ENCODE measurements at places on chromosomes 6 and 20.

DNA sequence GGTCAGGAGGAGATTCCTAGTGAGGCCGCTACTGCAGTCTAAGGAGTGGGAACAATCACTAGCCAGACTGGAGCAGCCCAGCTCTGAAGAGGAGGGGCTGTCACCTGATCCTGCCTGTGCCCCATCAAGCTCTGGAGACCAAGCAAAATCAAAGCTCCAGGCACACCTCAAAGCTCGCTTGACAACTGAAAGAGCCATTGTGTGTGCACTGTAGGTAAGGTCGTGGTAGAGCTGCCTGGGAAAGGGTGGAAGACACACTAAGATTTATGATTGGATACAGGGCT is 58.2 kb downstream of the CSE1L start:
- DNase-seq, result no peak

DNA sequence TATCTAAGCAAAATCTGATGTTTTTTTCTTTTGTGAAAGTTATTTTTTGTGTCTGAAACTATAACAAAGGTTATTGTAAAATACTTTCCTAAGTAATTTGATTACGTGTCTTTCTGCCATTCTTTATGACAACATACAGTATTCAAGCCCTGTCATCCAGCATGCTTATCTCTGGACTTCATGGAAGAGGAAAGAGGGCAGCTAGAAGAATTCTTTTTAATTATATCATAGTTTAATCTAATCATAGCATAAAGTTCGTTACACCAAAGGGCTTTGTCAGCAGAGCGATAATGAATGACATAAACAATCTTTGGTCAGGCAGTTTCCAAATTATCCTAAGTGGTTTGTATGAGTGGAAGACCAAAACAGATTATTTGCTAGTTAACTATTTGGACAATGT is 3.5 kb downstream of the ENPP3 start:
- DNase-seq, result no peak

GRCh38 chr20:25553819-25554296 is 31.5 kb downstream of the NINL start:
- no peak for DNase-seq

DNA sequence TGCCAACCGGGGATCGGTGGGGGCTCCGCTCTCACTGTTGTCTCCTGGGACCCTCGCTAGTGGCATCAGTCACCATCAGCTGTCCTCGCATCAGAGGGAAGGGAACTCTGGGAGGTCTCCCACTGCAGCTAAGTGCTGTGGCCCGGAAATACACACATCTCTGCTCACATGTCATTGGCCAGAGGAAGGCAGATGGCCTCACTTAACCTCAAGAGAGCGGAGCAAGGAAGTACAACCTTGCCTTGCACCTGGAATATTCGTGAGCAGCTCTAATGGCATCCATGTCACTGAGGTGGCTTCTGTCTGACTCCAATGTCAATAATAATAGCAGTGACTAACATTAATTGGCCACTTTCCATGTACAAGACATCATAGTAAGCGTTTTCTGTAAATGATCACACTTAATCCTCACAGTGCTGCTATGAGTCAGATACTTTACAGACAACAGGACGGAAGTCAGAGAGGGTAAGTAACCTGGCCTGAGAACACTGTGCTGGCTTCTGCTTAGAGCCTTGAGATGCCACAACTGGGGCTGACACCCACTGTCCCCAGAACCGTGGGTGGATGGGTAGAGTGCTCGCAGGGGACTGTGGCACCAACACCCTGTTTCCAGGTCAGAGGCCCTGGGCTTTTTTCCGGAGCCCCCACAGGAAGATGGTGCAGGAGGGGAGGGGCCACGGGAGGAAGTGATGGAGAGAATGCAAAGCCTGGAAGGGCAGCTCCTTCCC is 6.0 kb downstream of the LHFPL5 start:
- DNase-seq, result no peak

DNA sequence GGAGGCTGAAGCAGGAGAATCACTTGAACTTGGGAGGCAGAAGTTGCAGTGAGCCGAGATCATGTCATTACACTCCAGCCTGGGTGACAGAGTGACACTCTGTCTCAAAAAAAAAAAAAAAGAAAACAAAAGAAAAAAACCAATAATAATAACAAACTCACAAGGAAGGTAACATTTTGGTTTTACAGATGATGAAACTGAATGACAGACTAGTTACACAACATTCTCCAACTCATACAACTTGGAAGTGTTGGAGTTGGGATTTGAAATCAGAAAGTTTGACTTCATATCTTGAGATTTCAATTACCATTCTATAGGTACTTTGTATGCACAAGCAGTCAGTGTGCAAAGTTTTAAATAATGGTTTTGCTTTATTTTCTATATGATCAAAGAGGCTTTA is 10.2 kb downstream of the TPD52L1 start:
- DNase-seq, result no peak

GRCh38 chr6:62528894-62529526 is 243.0 kb upstream of the KHDRBS2 start:
- no peak for DNase-seq

DNA sequence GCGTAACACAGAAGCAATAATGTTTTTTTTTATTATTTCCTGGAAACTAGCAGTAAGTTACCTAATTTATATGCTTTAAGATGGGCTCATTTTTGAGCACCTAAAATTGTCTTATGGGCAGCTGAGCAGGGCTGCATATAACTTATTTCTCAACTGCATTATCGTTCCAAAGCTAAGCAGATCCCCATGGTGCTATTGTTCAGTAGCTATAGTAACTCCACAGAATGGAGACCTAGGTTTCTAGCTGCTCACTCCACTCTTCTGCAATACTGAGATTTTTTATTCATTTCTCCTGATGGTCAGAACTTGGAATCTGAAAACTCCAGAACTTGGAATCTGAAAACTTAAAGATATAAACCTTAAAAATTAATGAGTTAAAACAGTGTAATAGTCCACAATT is 18.7 kb downstream of the CRISP1 start:
- DNase-seq, result no peak

DNA sequence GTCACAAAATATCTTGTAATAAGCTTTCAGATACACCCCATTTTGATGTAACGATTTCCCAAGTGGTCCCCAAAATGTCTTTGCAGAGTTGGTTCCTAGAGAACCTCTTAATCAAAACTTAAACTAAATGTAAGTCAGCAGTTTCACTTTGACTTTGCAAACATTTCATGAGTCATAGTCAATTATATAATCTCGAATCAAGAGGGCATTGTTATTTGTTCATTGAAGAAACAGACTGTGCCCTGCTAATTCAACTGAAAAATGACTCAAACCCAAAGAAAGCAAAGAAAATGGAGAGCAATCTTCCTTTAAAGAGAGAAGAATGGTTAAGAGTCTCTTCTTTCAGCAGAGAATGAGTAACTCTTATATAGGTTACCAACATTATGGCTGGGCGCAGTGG is 58.3 kb downstream of the IPCEF1 start:
- DNase-seq, result no peak

DNA sequence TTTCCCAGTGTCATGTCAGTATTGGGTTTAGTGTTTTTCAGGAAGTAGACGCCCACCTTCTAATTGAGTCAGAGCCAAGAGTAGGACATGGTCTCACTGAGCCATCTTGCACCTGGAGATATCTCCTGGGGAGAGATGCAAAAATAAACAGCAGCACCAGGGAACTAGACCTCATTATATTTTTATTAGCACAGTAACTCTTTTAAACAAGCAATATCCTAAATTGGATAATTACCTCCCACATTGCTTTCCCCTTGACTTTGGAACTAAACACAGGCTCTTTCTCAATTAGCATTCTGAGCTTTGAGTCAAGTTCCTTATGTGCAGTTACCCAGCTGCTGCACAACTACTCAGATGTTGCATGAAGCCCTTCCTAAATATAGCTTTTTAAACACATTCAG is 175.4 kb downstream of the IBTK start:
- DNase-seq, result no peak

DNA sequence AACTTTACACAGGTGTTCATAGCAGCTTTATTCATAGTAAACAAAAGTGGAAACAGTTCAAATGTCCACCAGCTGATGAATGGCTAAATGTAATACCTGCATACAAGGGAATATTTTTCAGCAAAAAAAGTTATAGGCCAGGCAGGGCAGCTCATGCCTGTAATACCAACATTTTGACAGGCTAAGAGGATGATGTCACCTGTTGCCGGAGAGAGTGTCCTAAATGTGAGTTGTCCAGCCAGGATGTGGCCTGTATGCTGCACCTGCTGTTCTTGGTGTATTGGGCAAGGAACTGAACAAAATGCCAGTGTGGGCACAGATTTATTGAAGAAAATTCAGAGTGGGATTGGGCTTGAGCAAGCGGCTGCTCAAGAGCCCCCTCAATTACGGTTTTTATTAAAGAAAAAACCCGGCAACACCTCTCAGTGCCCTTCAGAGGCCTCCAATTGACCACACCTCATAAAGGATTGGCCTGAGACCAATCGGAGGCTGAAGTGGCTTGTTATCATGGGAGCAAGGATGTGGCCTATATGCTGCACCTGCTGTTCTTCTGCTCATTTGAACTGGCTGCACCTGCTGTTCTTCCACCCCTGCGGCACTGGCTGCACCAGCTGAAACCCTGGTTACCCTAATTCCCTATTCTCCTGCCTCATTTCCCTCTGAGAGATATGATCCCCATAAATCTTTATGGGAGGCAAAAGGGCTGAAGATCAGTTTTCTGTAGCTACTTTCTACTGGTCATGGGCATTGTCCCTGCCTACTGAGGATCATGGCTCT is 164.3 kb upstream of the PROKR2 start:
- no peak for DNase-seq

DNA sequence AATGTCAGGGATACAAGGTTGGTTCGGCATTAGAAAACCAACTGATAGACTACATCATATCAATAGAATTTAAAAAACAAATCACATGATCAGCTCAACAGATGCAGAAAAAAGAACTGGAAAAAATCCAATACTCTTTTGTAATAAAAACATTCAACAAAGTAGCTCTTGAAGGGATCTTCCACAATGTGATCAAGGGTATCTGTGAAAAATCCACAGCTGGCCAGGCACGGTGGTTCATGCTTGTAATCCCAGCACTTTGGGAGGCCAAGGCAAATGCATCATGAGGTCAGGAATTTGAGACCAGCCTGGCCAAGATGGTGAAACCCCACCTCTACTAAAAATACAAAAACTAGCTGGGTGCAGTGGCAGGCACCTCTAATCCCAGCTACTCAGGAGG is 63.1 kb downstream of the ASCC3 start:
- no peak for DNase-seq

GRCh38 chr6:138590796-138591709 is 91.8 kb upstream of the NHSL1 start:
- peak; percentile 26 for DNase-seq

- DNase-seq, result no peak
Observed at GRCh38 chr20:1622450-1622849, 2.6 kb upstream of the SIRPB1 start.

- no peak for DNase-seq
Observed at GRCh38 chr6:41674231-41675000, 36.1 kb downstream of the MDFI start.

GRCh38 chr20:6993511-6993910 is 226.0 kb downstream of the BMP2 start:
- DNase-seq, result no peak

Measured in stimulated activated CD4-positive, alpha-beta T cell treated with anti-CD3 and anti-CD28 coated beads, Interleukin-2, amount 100 ng/mL, for 48 hours (primary cell).